Forelimb muscle (tissue), 1 donor: ENCODE measurements at places on chromosomes 1 and 21.

DNA sequence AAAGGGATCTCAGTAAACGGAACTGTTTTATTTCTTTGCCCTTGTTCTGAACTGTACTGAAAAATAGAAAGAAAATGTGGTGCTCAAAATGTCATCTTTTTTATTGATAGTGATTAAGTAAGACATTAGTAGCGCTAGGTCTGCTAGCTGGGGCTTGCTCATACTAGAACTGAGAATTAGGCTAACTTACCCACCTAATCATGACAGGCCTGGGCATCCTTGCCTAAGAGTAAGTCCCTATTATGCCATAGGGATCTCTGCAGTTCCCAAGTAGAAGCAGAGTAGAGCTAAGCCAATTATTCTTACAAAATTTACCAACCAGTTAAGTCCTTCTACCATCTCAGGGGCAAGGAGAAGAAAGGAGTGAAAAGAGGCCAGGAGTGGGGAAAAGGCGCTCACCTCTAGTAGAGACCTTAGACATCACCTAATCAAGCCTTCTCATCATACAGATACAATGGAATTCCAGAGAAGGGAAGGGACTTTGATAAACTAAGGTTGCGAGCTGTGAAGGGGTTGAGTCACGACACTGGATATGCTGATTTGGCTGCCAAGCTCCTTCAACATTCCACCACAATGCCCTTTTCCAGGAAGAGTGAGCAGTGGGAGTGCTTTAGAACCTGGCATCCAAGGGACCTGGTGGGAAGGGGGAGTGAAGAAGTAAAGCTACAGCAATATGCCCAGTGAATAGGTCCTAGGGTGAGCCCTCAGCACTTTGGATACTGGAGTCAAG, 27.7 kb upstream of the RPTN start:
- DNase-seq = no peak

- DNase-seq = peak; percentile 65
Measured at GRCh38 chr1:231395076-231395997, 26.8 kb downstream of the EGLN1 start.

GRCh38 chr1:89708751-89709375, 75.9 kb downstream of the LRRC8C start:
- DNase-seq = no peak

DNA sequence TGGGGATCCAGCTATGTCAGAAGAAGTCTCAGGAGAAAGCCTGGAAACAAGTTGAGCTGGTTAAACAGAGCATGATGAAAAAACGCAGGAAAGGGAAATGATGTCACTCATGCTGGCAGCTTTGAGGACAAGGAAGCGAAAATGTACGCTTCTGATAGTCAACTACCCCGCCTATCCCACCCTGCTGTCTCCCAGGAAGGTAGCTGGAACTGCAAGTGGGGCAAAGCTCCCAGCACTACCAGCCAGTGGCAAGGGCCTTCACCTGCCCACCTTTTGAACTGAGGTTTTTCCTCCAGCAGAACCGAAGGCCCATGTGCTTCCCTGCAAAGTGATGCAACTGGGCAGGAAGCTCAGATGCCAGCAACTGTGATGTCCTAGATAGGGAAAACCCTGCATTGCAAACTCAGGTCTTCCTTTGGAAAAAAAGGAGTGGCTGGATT, 6.3 kb upstream of the IL20 start:
- DNase-seq = no peak

DNA sequence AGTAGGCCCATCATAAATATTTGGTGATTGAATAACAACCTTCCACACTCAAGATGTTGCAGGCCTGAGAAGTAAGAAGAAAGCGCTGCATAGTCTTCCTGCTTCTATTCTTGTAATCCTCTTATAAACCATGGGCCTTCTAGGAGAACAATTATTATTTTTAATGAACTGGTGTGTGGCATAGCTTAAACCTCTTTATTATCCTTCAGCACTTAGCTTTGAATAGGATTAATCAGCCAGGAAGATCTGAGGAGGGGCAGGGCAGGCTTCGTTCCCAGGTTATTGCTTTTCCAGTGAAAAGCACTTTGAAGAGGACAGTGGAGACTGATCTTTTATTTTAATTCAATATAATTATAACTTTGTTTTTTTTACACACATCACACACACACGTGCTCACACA, 42.3 kb downstream of the KIF26B start:
- no peak for DNase-seq

DNA sequence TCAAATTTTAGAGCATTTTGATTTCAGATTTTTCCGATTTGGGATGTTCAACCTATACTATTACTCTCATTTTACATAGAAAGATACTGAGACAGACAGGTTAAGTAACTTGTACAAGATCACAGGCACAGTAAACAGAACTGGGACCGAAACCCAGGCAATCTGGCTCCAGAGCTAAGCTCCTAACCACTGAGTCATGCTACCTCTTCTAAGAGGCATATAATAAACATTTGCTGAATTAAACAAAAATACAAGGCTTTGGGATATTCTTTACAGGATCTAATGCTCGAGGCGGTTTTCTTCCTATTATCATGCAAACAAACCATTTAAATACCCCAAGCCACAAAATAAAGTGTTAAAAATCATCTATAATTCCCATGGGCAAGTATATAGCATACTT, 50.3 kb downstream of the MCOLN2 start:
- DNase-seq = no peak

DNA sequence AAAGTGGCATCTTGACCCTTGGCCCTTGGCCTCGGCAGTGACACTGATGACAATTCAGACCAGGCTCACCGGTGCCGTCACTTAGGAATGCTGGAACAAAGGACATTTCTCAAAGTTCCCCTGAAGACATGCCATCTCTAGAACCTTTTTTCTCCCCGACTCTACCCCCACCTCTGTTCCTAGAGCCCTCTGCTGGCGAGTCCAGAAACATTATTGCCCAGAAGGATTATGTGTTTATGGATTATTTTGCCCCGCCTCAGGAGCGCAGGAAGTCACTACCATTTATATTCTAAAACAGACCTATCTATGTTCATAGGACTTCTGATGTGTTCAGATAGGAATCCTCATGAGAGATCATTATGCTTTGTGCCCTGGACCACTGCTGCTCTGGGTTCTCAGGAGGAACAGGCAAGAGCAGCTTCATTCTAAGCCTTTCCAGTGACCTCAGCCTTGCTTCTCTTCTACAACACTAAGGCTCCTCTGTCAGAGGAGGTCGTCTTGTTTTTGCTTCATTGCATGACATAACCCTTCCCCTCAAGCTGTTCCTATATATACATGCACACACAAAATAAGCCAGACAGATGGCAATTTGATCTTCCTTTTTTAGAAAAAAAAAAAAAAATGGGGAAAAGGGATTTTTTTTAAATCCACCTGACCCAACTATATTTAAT, 12.4 kb upstream of the SHISA4 start:
- DNase-seq = no peak

GRCh38 chr1:216205176-216205575, 218.1 kb downstream of the USH2A start:
- DNase-seq = peak; percentile 47

DNA sequence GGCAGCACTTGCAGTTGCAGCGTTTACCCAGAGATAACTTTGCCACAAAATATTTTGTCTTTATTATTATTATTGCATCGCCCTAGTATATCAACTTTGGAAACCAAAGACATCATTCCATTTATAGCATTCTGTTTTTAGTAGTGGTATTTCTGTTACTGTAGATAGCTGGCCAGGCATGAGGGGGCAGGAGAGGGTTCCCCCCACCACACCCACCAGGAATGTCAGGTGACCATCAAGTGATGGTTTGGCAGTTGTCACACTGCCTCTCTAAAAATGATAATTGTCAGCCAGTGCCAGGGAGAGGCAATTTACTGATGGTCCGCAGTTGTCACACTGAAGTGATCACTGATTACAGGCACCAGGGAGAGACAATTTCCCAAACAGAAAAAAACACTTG, 135.6 kb downstream of the TSEN15 start:
- DNase-seq = no peak

GRCh38 chr1:184891440-184891839, 82.9 kb downstream of the NIBAN1 start:
- no peak for DNase-seq

GRCh38 chr1:242455052-242455361, 69.5 kb downstream of the PLD5 start:
- no peak for DNase-seq

GRCh38 chr1:87176514-87176913, 152.2 kb upstream of the LMO4 start:
- DNase-seq = no peak

DNA sequence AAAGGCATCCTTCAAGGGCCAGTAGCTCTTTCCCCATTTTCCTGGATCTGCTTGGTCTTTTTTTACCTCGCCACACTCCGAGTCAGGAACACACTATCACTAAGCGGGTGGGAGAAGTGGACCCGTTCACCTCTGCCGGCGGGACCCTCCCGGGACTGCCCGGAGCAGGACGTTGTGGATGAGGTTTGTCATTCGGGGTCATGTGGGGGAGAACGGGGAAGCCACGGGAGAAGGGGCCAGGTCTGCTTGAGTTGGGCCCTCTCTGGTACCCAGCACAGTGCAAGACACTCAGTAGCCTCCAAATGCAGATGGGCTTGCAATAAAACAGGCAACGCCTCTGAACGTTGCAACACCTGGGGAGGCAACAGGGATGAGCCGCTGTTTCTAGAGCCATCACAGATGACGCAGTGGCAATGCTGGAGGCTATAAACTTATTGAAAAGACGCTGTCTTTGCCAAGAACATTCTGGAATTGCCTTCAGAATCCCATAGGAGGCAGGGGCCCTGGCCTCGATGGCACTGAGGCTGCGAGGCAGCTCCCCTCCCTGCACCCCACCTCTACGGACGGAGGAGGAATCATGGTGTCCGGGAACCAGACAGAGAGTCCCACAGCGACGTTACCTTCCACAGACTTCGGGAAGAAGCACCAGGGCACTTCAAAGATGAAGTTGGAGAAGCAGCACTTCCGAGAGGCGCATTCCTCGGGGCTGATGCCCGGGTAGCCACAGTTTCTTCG, 3.8 kb downstream of the TFF2 start:
- no peak for DNase-seq

- DNase-seq = no peak
Measured at GRCh38 chr1:248736977-248737376, 18.6 kb downstream of the LYPD8 start.

DNA sequence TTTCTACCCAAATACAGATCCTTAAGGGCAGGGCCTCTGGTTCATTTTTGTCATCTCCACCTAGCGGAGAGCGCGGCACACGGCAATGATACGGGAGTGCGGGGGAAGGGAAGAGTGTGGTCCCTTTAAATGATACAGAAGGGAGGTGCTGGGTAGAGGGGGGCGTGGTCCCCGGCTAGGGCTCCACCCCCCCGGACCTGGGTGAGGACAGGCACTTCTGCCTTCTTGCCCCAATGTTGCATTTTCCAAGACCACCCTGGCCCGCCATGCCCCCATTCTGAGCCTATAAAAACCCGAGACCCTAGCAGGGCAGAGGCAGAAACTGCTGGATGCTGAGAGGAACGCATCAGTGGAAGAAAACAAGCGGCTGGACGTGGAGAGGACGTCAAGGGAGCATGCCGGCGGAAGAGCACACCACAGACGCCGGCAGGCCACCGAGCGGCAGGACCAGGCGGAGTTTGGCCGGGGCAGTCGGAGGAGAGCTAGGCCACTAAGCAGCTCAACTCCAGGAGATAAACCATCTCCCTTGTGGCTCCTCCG, 30.0 kb downstream of the LRRC3 start:
- DNase-seq = no peak

DNA sequence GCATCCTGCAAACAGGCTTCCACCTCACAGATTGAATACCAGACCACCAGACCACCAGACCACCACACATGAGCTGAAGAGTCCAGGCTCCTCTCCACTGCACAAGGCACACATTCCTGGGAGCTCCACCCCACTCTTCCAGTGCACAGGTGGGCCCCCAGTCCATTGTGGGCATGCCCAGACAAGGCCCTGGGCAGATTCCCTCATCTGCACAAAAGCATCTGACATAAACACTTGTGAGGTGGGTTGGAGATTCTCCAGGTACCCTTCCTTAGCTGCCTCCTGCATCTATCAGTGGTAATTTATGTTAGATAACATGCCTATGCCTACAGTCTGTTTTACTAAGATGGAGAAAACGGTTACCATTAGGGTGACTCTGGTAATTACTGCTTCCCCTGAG, 11.6 kb upstream of the CTBS start:
- DNase-seq = no peak

DNA sequence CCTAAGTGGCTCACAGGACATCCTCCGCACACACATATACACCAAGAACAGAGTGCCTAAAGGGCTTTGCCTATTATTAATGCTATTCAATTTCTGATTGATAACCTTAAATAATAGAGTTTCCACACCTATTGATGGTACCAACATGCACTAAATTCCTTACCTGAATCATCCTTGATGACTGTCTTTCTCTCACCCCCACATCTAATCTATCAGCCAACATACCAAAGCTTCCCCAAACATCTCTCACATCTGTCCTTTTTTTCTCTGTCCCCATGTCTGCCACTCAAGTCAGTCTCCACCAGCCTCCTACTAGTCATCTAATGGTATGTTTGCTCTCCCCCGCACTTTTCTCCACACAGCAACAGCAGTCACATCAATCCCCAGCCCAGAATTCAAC, 174.4 kb downstream of the DSCAM start:
- DNase-seq = no peak

GRCh38 chr1:116945421-116945820, 35.7 kb downstream of the PTGFRN start:
- DNase-seq = no peak

DNA sequence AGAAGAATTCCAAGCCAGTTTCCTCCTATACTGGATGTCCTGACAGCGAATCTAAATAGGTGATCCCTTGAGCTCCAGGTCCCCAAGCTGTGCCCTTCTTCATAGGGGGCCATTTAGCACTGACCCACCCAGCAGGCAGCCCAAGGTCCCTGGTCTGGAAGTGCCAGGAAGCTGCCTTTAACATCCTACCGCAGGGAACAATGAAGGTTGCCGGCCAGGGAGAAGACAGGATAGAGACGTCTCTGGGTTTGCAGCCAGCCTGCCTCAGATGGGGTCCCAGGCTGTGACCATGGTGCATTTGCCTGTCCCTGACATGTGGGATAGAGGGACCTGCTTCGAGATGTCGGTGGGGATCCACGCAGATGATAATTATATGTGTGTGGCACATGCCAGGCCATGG, 2.7 kb upstream of the RIPK4 start:
- DNase-seq = no peak

GRCh38 chr1:92259350-92259749, 39.4 kb downstream of the GLMN start:
- DNase-seq = no peak

DNA sequence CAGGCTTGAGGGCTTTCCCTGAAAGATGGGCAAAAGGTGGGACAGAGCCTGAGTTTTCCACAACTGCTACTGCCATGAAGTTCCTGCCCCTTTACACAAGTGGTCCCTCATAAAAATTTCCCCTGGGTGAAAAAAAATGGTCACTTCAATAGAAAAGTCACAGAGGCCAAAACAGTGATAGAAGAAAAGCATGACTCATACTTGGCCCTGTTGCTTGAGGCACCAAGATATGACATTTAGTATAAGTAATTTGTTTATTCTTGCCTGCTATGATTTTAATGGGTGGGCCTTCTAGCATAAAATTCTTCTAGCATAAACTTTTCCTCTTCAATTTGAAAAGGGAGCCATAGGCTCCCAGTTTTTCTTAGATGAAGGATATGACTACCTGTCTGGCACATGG, 280.2 kb downstream of the DPYD start:
- no peak for DNase-seq

- DNase-seq = no peak
Measured at GRCh38 chr1:57530206-57530910, 106.5 kb upstream of the DAB1 start.
